ENCODE measurements at places on chromosomes 1 and 21.

DNA sequence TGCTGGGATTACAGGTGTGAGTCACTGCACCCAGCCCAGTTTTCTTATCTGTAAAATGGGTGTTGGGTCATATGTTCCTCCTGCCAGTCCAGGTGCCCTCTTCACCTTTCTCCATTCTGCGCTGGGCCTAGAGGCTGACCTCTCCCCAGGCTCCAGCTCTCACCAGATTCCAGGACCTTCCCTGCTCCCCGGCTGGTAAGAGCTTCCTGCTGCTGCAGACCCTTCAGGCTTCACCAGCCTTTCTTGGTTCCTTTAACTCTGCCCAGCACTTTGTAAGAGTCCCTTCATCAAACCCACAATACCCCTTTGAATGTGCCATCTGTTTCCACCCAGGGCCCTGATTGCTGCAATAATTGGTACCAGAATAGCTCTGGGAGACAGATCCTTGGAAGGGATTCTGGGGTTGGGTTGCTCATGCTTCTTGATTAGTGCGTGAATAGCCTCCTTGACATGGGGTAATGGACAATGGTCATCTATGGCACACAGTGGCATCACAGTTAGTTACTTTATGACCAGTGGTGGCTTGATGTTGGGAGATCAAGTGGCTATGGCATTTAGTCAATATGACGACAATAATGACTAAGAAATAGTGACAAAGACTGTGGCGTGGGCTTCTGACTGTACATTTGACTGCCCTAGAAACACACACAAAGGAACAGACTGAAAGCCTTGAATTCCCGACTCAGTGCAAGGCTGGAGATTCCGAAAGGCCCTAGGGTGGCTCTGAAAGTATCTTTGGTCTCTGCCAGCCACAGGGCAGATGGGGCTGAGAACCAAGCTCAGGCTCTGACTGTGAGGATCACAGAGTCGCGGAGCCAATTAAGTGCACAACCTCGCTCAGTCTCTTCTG lies 67.3 kb downstream of the SLC9A1 start:
- no peak for DNase-seq

- no peak for DNase-seq
These were observed 929 bp downstream of the CTSE start for GRCh38 chr1:206022766-206023165.

GRCh38 chr1:245716561-245716960 lies 561.8 kb downstream of the KIF26B start:
- no peak for DNase-seq

DNA sequence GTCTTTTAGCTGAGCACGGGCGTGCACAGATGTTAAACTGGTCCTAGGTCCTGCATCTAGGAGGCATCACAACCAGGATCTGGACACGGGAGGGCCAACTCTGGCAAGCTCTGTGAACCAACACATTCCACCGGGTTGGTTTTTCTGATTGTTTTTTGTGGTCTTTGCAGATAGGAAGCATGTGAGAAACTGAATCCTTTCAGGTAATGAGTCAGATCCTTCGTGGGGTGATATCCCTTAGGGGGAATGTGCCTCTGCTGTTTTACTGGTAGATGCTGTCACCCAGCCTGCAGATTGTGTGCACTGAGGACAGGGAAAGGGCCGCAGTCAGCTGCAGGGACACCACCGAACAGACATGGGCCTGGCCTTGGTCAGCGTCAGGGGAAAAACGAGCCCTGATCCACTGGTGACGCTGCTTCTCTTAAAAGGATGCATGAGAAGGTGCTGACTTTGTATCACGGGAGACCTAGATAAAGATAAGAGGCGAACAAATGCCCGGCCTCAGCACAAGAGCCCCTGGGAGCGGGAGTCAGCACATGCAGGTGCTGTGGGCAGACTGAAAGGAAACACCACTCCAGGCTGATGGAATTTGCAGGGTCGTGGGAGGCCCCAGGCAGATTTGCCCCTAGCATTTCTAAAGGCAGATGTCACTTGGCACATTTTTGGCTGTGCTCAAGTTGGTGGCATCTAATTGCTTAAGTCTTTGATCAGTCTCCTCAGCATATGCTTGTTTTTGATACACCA lies 51.1 kb downstream of the DOP1B start:
- DNase-seq = no peak

GRCh38 chr1:219188331-219188803 lies 14.7 kb downstream of the LYPLAL1 start:
- DNase-seq = no peak

DNA sequence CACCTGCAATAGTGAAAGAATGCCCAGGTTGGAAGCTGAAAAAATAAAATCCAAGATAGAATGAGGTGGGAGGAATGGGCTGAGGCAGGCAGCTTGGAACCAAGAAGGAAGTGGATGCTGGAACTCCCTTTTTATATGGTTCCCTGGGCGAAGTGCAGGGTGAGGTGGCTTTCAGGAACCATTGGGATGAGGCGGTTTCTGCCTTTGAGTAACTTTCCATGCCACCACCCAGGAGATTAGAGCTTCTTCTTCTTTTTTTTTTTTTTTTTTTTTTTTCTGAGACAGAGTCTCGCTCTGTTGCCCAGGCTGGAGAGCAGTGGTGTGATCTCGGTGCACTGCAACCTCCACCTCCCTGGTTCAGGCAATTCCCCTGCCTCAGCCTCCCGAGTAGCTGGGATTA lies 17.8 kb upstream of the MRPS6 start:
- DNase-seq = no peak

DNA sequence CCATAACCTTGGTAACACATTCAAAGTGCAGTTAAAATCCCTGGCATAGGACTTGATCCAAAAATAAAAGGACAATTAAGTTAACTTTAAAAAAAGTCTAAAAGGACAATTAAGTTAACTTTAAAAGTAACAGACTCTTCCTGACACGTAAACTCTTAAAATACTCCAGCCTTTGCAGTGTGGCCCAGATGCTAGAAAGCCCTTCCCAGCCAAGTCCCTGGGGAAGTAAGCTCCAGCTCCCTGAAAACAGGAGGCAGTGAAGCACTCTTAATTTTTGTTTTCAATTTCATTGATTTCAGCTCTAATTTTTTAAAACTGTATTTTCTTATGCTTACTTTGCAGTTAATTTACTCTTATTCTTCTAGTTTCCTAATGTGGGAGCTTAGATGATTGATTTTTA lies 5.1 kb upstream of the AIM2 start:
- DNase-seq = no peak

Measured in stimulated activated CD8-positive, alpha-beta memory T cell treated with anti-CD3 and anti-CD28 coated beads, Interleukin-15, amount 100 ng/mL, for 4 hours (primary cell).